ENCODE measurements at places on chromosomes 11 and 22.

- no peak for DNase-seq
Measured at GRCh38 chr11:93694557-93694956, 33.1 kb downstream of the CEP295 start.

DNA sequence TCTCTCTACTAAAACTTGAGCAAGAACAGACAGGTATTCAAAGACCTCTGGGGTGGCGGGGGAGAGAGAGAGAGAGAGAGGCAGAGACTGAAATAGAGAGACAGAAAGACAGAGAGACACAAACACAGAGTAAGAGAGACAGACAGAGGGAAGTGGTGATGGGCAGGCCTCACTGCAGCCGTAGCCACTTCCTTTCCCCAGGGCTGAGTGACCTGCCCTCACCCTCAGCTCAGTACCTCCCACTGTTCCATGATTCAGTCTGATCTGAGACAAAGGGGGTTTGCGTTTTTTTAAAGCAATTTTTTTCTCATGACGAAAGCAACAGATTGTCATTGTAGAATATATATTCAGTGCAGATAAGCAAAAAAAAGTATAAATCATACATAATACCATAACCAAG is 607.9 kb upstream of the B3GAT1 start:
- no peak for DNase-seq

- no peak for DNase-seq
Measured at GRCh38 chr22:38531251-38531938, 25.3 kb upstream of the DDX17 start.

DNA sequence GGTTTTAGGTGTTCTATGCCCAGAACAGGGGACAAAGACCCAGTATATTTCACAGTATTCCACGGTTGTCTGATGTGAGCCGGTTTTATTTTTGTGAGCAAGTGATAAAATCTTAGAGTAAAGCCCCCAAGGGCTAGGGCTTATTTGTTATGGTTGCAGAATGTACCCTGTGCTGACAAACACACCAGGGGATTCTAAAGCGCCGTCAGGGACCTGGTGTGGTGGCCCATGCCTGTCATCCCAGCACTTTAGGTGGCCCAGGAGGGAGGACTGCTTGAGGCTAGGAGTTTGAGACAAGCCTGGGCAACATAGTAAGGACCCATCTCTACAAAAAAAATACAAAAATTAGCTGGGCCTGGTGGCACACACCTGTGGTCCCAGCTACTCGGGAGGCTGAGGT is 22.8 kb downstream of the MRPL21 start:
- no peak for DNase-seq

DNA sequence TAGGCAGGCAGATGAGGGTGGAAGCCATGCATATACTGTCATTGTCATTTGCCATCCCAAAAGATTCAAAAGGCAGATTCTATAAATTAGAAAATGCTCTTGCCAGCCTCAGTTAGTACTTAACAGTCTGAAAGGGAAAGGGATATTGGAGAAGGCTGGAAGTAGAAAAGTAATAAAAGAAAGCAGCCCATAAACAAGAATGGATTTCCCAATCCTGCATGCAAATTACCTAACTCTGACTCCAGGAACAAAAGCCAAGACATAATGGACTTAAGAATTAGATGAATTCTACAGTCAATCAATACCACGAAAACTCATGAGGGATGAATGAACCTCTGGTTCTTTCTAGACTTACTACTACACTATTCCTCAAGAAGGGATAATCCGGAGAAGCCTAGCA is 5.9 kb downstream of the PAK1 start:
- DNase-seq, result no peak

- DNase-seq, result no peak
Measured at GRCh38 chr11:92811341-92811740, 158.1 kb upstream of the MTNR1B start.

DNA sequence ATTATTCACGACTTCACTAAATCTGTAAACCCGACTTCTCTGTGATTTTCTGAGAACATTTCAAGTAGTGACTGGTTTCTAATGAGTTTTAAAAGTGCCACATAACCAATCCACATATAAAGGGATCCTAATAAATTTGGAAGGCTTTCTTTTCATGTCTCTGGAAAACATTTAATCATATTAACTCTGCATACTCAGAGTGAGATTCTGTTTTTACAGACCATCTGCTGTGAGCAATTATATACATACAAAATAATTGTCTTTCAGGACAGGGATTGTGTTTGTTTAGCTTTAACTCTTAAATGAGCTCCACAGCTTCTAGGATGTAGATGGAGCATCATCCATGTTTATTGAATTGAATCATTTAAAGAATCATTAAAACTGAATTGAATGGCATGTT is 65.1 kb downstream of the PRMT3 start:
- no peak for DNase-seq

DNA sequence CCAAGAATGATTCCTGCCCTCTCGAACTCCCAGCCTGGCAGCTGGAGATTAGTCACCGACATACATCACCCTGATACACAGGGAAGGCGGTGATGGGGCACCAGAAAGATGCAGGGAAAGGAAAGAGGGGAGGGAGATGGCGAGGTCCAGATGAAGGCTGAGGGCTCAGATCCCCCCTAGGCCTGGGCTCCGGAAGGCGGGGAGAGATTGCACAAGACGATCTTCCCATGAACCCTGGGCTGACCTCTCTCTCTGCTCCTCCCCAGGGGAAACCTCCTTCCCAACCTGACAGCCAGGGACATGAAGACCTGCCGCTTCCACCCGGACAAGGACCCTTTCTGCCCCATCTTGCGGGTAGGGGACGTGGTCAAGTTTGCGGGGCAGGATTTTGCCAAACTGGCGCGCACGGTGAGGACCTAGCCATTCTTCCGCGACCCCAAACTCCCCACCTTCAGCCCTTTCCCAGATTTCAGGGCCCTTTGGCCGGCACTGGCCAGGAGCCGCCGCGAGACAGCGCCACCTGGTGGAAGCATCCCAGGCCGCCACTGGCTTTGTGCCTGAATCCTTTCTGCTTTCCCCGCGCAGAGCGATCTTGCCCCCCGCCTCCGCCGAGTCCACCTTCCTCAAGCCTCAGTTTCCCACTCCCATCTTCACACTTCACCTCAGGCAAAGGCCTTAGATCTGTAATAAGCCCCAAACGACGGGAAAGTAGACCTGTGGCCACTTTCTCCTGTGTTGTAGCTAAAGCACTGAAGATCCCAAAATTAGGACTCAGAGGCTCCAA is 11.5 kb downstream of the P2RX3 start:
- peak; percentile 62 for DNase-seq

DNA sequence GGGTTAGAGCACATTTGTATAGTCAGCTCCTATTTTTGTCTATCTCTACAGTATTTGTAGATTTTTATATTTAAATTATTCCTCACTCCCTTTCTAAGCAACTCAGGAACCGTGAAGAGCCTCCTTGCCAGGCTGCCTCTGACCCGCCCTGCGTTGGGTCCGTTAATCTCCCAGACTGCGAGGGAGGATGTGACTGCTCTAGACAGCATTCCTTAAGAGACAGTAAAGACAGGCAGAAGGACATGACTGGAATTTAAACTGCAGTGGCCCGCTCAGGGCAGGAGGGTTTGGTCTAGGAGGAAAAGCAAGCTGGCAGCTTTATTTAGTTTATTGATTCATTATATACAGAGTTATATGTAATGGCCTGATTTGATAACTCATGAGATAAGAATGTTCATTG is 413.7 kb downstream of the TMEM135 start:
- DNase-seq, result no peak

DNA sequence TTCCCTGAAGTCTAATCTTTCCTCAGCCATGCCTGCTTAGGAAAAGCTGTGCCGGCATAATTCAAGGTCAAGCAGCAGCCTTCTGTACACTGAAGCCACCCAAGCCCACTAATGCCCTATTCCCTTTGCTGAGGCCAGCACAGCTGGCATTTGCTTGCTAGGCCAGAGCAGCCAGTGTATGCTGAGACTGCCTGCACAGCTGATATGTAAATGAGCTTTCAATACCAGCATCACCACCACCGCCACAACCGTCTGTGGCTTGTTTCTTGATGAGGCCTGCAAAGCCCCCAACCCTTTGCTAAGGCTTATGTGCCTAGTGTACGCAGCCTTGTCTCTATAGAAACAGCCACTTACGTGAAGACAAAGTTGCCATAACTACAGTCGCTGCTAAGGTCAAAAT is 56.3 kb upstream of the TNRC6B start:
- no peak for DNase-seq

DNA sequence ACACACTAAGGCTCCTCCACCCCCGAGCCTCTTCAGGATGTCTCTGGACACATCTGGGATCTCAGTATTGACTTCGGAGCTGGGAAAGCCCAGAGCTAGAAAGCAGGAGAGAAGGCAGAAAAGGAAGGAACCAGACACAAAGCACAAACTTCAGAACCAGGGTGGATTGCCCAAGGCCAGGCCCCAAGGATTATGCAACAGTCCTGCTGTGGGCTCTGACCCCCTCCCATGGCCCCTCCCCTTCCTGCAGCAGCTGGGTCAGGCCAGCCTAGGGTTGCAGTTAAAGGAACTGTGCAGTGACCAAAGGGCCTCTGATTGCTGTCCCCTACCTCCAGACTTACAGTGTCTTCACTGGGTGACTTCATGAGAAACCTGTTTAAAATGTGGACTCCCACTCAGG is 5.3 kb downstream of the KCNE3 start:
- DNase-seq, result no peak

GRCh38 chr11:117855186-117855845 is 21.1 kb downstream of the FXYD6 start:
- DNase-seq, result no peak

GRCh38 chr11:131349368-131350086 is 20.9 kb upstream of the NTM start:
- DNase-seq, result no peak

DNA sequence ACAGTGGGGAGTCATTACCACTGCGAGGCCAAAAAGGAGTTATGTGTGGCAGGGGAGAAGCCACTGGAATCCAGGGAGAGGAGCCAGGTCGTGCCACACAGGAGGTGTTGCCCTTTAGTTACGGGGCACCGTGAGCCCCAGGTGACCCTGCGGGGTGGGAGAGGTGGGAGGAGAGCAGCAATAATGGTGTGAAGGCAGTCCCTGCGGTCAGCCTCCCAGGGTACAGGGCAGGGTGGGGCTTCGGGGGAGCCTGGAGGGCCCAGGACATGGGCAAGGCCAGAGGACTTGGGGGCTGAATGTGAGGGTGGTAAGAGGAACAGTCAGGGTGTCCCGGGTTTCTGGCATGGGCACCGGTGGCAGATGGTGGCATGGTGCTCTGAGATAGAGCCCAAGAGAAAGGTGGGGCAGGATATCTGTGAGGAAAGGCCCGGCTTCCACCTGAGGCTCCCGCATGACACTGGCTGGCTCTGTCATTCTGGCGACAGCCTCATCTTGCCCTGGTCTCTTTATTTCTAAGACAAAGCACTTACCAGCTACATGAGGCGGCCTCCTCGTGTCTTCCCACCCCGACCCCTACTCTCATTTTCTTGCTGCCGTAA is 82.6 kb upstream of the LMO1 start:
- no peak for DNase-seq

DNA sequence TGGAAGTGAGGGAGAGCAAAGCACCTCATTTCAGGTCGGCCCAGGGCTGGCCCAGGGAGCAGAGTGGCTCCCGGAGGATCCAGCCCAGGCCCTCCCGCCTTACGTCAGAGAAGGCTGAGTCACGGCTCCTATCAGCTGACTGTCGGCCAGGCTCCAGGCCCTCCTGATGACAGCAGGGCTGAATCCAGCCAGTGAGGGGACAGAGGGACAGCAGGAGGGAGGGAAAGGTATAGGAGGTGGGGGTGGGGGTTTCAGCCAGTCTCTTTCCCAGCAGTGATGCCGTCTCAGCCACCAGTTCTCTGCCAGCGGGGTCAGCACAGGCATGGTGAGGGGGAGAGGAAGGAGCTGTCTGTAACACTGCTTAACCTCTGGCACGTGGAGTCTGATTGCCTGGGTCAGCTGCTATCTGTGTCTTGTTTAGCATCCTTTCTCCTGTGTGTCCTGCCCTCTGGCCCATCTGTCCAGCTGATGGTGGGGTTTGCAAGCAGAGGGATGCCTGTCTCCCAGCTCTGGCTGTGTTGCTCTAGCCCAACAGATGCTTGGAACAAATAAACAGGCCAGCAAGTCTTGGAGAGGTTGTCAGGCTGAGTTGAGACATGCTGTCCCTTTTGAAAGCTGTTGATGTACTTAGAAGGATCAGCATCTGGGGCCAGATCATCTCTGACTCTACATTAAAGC is 74.0 kb downstream of the ADAMTS15 start:
- DNase-seq, result no peak

DNA sequence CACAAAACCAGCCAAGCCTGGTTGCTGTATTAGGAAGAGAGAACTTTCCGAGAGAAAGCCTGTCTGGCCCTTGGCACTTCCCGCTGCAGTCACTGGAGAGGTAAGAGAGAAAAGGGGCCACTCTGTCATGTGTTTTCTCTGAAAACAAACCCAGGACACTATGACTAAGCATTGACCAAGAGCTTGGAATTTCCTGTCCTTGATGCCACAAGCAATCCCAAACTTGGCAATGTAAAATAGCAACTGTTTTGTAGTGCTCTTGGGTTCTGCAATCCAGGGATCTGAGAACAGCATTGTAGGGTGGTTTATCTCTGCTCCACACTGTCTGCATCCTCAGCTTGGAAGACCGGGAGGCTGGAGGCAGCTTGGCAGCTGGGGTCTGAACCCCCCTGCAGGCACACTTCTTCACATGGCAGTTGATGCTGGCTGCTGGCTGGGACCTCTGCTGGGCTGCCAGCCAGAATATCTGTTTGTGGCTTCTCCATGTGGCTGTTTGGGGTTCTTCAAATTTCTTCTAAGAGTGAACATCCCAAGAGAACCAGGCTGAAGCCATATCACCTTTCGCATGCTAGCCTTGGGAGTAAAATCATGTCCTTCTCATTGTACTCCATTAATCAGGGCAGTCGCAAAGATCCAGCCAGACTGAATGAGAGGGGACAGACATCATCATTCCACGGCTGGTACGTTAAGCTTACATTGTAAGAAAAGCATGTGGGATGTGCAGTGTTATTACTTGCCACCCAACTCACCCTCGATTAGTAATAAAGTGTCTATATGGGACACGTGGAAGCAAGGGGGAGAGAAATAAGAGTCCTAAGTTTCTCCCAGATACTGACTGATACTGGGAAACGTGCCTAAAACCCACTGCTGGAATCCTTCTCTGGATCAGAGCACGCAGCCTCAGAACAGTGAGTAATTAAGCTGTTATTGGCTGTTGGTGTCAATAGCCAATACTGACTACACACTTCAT is 537.4 kb upstream of the B3GAT1 start:
- DNase-seq, result no peak

DNA sequence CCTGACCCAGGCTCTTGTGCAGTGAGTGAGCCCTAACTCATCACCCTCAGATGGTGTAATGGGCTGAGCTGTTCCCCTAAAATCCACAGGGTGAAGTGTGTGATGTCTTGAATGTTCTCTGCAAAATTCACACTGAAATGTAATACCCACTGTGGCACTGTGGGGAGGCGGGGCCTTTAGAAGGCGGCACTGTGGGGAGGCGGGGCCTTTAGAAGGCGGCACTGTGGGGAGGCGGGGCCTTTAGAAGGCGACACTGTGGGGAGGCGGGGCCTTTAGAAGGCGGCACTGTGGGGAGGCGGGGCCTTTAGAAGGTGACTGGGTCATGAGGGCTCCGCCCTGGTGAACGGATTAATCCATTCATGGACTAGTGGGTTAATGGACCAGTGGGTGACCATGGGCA is 33.0 kb downstream of the CHID1 start:
- DNase-seq, result peak; percentile 73

GRCh38 chr22:36236388-36237319 is 2.7 kb downstream of the APOL2 start:
- no peak for DNase-seq

- no peak for DNase-seq
Measured at GRCh38 chr22:48314073-48314472, 1513.6 kb downstream of the BRD1 start.
